Right ventricle myocardium superior (tissue), 1 donor: ENCODE measurements at places on chromosomes 5 and 9. TPM values are rescaled to one million over a fixed set of nuclear protein-coding genes. Genes with fewer than 3 reads are reported as not detected.

- peak; percentile 20 for DNase-seq
These were observed at the start of gene POU5F2 for GRCh38 chr5:93741136-93741811. TSS of gene POU5F2 (minus strand) at chr5:93741600. CDS start at chr5:93741563, 37 bp downstream.

- no peak for DNase-seq
These were observed 6.9 kb upstream of the TRIO start for GRCh38 chr5:14136228-14136627.

DNA sequence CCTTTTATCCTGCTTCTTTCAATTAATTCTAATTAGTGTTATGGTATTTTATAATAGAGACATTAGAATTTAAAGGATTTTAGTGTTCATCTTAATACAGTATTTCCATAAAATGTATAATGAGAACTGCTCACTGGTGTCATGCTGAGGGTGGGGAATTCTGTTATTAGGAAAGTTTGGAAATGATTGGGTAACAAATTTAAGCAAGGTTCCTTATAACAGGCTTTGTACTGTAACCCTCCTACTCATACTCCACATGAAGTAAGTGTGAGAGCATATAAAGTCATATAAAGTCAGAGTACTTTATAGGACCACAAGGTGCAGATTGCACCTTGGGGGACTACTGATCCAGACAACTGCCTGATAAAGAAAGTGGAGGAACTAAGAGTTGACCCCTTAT, 42.2 kb downstream of the SV2C start:
- no peak for DNase-seq

DNA sequence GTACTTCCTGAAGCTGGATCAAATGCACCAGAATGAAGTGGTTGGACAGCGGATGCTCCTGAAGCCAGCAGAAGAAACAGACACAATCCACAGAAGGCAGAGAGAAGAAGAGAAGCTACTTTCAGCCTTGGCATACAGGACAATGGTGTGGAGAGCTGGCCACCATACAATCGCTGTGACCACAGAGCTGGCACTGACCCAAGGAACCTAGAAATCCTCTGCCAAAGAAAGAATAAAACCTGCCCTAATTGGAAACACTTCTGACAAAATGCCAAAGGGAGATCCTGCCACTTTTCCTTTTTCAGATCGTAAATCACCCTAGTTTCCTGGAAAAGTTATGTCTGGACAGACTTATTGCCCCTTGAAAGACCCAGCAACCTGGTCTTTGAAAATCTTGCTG, 77.8 kb downstream of the BAAT start:
- no peak for DNase-seq

WDR38 gene
- total RNA-seq = not detected

GRCh38 chr9:123036893-123037545, 3.6 kb downstream of the GPR21 start:
- no peak for DNase-seq

GRCh38 chr5:133298447-133298846, 246.6 kb downstream of the HSPA4 start:
- DNase-seq = no peak

DDX4 gene
- total RNA-seq = not detected

GRCh38 chr9:14320271-14321181, 6.6 kb upstream of the NFIB start:
- no peak for DNase-seq

DNA sequence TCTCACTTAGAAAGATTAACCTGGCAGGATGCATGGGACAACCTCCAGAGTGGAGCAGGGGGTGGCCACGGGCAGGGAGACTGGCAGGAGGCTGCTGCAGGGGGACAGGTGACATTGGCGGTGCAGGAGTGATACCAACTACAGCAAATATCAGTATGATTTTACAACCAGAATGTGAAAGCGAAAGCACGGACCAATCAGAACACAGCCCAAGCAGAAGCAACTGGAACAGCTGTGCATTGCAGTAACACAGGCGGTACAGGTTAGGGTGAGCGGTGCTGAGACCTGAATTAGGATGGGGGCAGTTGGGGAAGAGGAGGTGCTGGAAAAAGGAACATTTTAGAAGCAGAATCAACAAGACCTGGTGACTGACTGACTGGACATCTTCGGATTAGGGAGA, 29.3 kb downstream of the POLR1E start:
- DNase-seq = no peak

NUTM2G gene
- not detected for total RNA-seq

GRCh38 chr5:16888694-16889124, 47.4 kb downstream of the MYO10 start:
- DNase-seq = no peak

GRCh38 chr5:3230941-3231340, 364.7 kb upstream of the IRX1 start:
- DNase-seq = no peak

DNA sequence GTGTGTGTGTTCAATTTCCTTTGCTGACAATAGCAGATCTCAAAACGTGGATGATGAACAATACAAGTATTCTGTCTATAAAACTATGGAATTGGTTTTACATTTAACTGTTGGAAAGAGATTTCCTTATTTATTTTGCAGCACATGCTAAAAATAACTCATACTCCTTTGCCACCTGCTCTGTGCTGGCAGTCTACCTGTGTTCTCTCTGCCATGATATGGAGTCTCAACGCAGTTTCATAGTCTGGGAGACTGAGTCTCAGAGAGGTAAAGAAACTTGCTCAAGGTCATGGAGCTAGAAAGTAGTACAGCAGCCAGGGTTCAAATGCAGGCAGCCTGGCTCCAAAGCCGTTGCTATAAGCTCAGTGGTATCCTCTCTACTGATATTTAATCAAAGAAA, 466.0 kb upstream of the DAP start:
- DNase-seq = no peak

TMEFF1 gene
- total RNA-seq = not detected

DNA sequence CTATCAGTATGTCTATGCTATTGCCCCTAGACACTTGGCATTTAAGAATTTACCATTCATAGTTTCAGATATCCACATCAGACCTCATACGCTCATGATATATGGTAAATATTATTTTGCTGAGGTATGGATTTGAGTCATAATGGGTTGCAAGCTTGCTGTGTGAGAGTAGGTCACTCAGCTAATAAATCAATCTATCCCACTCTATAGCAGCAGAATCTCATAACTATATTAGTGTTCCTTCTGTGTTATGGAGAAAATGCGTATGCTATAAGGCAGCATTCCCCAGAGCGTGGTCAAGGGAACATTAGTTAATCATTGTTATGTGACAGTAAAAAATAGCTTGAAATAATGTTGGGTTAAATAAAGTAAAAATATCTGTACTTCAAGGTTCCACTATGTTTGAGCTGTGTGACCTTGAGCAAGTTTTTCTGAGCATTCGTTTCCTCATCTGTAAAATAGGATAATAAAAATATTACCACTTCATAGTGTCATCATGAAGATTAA, 7.7 kb downstream of the TRIM32 start:
- no peak for DNase-seq

DNA sequence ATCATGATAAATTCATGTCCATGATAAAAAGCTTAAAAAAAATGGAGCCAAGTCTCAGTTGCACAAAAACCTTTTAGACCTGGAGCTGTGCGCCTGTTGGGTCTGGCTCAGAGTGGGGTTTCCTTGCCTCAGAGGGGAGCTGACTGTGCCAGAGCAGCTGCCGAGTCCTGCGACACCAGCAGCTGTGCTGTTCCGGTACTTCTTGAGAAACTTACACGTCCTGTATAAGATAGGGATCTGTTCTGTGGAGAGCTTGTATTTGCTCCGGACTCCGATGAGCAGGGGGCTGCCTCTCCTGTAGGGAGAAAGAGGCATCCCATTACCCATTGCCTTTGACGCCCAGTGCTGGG, 28.6 kb downstream of the GFPT2 start:
- DNase-seq = no peak
